Stimulated activated CD8-positive, alpha-beta memory T cell treated with anti-CD3 and anti-CD28 coated beads, Interleukin-7, amount 100 ng/mL, for 24 hours (primary cell): ENCODE measurements at places on chromosomes 2 and 18.

GRCh38 chr2:126886211-126886915 lies 12.3 kb upstream of the TEX51 start:
- DNase-seq, result peak; percentile 9

- DNase-seq, result no peak
Measured at GRCh38 chr2:206890179-206890578, 49.1 kb upstream of the CPO start.

DNA sequence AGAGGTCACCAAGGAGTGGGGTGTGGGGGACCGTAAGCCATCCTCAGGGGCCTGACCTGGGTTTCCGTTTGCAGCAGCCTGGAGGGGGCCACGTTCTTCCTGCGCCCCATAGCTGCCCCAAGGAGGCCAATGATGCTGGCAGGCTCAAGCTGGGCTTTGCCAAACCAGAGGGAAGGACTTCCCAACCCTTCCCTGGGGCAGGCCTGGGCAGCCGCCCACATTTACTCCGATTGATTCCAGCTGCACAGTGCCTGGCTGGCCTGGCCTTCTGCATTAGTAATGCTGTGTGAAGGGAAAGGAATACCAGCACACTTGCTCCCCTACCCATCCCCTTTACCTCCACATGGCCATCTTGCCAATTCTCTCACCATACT lies 360.6 kb upstream of the SLC14A2 start:
- no peak for DNase-seq

DNA sequence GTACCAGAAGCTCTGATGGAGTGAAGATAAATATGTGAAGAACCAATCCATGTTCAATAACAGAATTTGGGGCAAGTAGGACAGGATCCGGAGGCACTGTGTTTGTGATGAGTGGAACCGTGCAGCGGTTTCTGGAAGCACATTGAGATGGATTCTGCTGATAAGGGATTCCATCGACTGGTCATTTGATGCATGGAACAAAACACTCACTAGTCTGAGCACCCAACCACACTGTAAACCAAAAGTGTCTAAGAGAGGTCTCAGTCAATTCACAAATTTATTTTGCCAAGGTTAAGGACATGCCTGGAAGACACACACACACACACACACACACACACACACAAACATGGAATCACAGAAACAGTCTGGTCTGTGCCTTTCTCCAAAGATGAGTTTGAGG lies 459.5 kb downstream of the FBXO15 start:
- DNase-seq, result no peak

- DNase-seq, result no peak
Measured at GRCh38 chr18:61589053-61589723, 256.0 kb downstream of the CDH20 start.

DNA sequence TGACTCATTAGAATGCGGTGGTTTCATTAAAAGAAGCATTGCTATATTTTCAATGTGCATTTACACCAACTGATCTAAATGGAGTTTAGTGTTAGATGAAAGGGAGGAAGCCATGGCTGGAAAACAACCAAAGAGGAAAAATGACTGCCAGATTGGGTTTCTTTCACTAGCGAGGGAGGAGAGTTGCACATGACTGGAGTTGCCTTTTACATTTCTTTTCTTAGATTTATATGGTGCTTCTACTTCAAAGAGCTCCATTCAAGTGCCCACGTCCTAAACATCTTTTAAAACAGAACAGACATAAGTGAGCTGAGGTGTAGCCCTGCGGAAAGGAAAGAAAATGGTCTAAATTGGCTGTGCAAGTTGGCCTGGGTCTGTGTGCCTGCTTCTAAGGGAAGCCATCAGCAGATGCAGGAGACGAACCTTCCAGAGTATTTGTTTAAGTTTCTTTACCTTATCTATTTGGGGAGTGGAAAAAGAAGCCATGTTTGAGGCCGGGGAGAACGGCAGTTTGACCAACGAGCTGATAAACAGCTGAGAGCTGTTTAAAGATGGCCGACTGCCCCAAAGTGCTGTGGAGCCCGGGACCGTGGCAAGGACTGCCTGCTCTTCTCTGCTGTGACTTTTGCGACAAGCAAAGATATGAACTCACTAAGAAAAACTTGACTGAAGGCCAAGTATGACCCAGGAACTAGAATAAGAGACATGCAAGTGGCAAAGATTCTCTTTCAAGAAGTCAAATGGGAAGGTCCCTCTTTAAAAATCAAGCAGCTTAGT lies 327.0 kb downstream of the ZNF516 start:
- no peak for DNase-seq

DNA sequence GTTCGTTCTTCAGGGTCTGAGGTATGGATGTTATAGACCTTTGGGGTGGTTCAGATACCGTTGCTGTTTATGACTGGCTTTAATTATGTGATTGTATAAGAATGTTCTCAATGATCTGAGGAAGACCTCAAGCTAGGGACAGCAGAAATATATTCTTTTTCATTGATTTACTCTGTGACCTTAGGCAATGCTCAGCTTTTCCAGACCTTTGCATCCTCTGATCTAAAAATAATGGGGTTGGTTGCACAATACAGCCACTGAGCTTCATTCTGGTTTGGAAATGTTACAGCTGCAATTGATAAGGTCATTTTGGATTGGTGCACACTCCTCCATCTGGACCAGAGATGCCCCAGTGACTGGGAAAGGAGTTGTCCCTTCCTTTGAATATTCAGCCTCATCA lies 17.2 kb upstream of the CABYR start:
- DNase-seq, result no peak

GRCh38 chr2:164793529-164793928 lies 48.1 kb downstream of the COBLL1 start:
- no peak for DNase-seq

GRCh38 chr2:24837996-24838513 lies 44.8 kb downstream of the CENPO start:
- DNase-seq, result no peak

DNA sequence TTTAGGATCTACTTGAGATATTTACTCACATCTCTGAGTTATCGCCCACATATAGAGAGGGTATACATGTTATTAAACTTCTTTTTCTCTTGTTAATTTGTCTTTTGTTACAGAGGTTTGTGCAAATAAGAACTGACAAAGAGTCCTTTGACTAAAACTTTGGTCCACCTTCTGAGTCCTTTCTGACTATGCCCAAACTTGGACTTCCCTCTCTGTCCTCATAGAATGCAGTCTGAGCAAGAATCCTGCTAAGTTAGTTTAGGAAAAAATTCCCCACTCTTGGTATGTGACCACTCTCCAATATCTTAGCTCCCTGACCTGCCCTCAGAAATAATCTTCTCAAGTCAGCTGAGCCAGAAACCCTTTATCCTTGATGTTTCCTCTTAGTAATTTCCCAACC lies 257.5 kb upstream of the REG3G start:
- DNase-seq, result no peak

DNA sequence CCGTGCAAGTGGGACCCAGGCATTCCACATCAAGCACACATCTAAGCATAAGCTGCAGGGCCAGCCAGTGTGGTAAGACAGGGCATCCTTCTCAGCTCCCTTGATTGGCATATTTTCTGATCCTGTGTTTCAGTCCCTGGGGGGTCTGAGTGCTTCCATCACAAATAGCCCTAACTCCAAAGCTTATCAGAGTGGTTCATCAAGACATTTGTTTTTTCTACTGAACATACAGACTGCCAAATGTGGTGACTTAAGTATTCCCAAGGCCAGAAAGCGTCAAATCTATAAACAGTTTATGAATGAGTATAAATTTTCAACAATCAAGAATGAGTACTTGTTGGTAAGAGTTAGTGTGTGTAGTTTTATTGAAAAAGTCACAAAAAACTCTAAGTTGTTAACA lies 18.8 kb downstream of the SPRED2 start:
- no peak for DNase-seq

DNA sequence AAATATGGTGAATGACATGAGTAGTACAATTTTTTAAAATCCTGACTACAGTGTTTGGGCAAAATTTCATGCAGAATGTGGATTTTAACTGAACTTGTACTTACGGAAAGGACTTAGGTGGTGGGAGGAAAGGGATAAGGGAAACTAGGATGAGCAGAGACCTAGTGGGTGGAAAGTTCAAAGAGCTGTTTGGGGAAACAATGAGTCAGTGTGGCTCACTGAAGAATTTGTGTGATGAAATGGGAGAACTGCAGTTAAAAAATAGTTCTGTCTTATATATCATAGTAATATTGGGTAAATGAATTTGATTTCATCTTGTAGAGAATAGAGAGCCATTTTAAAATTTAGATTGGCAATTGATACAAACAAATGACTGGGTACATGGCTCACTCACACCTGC lies 220.1 kb upstream of the CTAGE1 start:
- DNase-seq, result no peak

GRCh38 chr2:56624181-56624580 lies 440.4 kb downstream of the CCDC85A start:
- no peak for DNase-seq

DNA sequence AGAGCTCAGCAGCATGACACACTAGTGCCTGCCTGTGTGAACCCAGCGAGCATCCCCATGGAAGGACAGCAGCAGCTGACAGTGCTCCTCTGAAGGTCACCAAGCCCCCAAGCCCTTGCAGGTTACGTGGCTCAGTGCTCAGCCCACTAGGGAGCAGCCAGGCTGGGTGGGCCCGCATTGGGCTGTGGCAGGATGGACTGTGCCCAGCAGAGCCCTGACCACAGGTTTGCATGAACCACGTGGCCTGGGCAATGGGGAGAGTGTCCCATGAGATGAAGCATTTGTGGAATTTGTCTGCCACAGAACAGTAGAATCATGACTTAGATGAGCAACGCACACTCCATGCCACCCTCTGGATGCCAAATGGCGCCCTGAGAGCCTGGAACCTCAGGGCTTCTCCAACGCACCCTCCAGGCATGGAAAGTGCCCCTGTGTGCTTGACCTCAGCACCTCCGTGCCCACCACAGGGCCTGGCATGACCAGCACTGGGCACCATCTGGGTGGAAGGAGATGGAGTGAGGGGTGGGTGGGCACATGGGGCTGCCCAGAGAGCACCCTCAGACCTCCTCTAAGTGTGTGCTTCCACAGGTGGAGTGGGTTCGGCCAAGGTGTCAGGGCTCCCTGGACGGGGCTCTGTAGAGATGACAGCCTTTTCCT lies 216.1 kb upstream of the RAB6C start:
- DNase-seq, result no peak

GRCh38 chr2:31004257-31004656 lies 134.0 kb downstream of the GALNT14 start:
- DNase-seq, result no peak

GRCh38 chr2:24620936-24621335 lies 129.9 kb downstream of the NCOA1 start:
- no peak for DNase-seq

- no peak for DNase-seq
Measured at GRCh38 chr18:57819119-57819518, 16.0 kb upstream of the ATP8B1 start.

DNA sequence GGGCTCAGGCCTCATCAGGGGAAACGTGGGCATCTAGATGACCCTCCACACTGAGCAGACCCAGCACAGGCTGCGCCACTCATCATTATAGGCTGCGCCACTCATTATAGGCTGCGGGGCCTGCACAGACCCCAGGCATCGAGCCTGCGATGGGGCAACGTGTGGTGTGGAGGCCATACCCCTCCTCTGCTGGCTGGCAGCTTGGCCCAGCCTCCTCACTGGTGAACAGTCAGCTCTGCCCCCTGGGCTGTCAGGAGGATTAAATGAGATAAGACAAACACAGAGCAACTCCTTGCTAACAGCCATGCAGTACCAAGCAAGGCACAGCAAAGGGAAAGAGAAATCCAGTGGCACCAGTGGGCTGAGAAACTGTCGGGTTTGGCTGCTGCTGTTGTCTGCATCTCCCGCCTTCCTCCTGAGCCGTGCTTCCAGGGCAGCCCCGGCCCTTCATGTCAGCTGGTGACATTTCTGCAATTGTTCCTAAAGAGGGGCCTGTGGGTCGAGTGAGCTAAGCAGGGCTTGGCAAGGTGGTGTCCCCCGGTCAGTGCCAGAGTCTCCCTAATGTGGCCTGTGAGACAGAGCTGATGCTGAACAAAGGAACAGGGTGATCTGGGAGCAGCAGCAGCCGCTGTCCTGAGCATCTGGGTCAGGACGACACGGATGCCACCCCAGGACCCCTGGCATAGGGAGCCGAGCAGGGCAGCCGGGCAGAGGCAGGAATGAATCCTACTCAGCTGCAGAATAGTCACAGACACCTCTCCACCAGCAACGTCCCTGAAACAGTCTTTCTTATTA lies 48.7 kb downstream of the RRM2 start:
- no peak for DNase-seq

GRCh38 chr18:70423120-70423519 lies 134.3 kb downstream of the SOCS6 start:
- no peak for DNase-seq

DNA sequence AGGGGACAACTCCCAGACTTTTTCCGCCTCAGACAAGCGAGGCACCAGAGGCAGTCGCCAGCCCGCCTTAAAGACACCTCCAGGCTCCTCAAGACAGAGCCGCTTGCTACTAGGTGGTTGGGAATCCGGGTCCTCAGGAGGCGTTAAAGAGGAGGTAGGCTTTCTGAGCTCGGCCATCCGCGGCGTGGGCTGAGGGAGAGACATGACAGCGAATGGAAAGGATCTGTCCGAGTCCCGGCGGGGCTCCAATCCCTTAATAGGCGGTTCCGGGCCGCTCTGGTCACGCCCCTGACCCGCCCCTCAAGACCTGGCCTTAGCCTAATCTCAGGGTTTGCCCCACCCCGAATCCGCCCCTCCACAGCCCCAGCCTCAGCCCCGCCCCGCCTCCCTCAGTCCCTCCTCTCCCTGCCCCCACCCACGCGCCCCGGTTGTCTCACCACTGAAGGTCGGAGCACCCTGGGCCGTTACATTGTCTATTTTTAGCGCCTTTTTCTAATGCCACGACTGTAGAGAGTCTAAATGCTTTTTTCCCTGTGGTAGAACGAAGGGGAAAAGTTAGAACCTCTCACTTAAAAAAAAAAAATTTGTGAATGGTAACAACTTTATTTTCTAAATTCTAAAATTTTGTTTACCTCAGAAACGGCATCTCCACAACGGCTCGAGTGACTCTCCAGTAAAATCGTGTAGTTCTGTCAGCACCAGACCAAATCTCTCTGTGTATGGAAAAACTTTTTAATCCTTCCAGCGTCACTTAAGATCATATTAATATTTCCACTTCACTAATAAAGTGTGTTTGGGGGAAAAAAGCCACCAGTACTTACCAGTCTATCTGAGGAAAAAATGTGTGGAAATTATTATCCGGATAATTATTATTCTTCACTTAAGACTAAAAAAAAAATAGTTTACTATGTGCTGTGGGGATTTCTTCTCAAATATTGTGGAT lies at the start of gene RAD51AP2:
Gene RAD51AP2 (minus strand): TSS at position 229 of the 943 bp plus-strand sequence. CDS start 25 bp downstream, at position 204.
- no peak for DNase-seq
